ENCODE measurements at places on chromosomes 7 and 10.

DNA sequence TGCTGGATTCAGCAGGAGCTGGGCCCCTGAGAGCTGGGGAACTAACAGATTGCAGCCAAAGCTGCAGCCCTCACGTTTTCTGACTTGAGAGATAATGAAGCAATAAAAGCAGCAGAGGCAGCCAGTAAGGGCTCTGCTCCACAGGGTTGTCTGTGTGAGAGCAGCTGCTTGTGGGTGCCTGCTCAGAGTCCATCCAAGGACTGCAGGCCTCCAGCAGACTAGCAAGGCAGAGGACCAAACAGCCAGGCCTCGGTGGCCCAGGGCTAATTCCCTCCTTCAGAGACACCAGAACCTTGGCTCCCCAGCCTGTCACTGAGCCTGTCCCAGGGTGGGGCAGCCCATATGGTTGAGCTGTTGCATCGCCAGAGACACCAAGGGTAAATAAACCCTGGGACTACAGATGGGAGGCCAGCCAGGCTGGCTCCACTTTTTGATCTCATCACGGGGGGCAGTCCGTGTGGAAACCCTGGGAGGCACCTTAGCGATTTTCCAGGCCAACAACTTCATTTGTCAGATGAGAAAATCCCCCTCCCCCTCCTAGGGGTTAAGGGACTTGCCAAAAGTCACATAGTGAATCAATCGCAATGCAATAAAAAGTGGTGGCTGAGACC lies 229.2 kb downstream of the WDR11 start:
- DNase-seq, result no peak

DNA sequence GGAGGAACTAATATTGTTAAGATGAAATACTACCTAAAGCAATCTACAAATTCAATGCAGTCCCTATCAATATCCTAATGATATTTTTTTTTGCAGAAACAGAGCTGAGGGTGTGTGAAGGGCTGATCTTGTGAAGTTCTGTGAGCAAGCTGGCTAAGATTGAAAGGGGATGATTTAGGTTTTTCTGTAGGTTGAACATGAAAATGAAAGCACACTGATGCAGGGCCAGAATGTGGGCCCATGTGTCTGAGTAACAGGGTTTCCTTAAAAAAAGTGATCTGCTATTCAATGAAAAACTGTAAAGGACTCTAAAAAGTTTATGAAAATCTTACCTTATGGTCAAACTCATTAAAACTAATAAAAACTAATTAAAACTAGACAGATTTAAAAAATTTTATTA lies 47.4 kb downstream of the GRB10 start:
- no peak for DNase-seq

DNA sequence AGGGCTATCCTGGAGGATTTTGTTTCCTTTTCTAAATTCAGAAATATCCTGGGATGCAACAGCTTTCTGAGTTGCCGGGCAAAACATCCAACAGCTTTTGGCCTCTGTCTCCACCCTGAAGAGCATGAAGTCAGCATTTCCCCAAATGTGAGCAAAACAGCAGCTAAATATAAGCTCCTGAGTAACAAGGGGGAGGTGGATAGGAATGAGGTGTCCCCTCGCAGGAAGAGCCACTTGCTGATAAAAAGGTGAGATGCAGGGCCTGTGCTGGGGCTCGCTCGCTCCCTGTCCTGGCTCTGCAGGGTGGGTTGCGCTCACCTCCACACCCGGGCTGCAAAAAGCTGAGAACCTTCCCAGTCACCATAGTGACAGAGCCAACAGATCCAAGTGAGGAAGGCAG lies 264.3 kb downstream of the ZEB1 start:
- DNase-seq, result no peak

DNA sequence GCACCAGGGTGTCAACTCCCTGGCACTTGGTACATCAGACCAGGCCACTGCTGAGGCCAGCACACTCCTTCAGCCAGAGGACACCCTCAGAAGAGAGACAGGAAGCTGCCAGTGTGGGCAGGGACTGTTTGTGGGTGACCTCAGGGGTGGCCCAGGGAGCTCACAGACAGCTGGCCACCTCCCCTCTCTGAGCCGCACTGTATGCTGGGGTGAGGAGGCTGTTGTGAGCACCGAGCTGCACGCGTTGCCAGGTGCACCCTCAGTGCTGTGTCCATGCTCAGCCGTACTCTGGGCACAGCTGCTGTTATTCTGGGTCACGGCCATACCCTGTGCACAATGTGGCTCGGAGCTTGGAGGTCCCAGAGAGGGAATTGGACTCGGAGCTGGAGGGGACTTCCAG lies 61.5 kb upstream of the NANOS1 start:
- no peak for DNase-seq

GRCh38 chr10:70765794-70766594 lies 19.2 kb downstream of the TBATA start:
- DNase-seq, result no peak

GRCh38 chr10:91345716-91346115 lies 64.4 kb upstream of the HECTD2 start:
- DNase-seq, result no peak

DNA sequence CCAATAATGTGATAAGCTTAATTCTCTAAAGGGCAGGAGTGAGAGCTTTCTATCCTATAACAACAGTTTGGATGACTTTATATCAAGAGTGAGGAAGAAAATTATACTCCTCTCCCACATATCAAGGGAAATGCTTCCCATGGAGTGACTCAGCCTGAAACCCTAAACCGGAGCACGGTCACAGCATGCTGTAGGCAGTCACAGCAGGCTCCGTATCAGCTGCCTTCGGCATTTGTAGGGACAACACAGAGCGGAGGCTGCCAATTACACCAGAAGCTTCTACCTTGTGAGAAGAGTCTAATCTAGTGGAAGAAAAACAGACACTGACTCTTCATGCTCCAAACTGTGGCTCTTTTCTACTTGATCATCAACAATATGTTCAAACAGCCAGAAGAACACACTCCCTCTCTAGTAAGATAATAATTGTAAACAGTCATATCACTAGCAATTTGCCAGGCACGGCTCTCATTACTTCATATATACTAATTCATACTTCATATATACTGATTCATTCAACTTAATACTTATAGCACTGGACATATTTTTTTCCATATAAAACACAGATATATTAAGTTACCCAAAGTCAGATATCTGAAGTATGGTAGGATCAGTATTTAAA lies 65.9 kb downstream of the DGKB start:
- DNase-seq, result no peak

GRCh38 chr10:65518379-65518778 lies 1407.5 kb upstream of the LRRTM3 start:
- no peak for DNase-seq

GRCh38 chr10:109187677-109188076 lies 735.6 kb downstream of the XPNPEP1 start:
- no peak for DNase-seq

GRCh38 chr10:123496375-123496774 lies 169.8 kb upstream of the GPR26 start:
- DNase-seq, result no peak

DNA sequence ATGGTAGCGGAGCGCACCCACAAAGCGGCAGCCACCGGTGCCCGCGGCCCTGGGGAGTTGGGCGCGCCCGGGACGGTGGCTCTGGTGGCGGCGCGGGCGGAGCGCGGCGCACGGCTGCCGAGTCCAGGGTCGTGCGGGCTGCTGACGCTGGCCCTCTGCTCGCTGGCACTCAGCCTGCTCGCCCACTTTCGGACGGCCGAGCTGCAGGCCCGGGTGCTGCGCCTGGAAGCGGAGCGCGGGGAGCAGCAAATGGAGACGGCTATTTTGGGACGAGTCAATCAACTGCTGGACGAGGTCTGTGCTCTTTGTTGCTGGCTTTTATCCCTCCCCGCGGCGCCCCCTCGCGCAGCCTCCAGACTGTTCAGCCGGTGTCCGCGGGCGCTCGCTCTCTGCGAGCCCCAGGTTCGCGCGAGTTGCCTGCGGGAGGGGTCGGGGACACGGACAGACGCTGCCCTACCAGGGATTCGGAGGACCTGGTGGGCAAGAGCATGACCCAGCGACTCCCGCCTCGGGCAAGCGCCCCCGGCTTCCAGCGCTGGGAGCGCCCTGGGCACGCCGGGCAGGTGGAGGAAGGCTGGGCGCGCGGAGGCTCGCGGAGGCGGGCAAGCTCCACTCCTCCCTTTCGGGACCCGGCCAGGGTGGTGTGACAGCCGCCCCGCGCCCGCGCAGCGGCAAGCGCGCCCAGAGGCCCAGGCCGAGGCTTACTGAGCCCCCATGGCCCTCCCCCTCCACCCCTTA lies 887 bp downstream of the COL13A1 start:
- DNase-seq, result no peak

DNA sequence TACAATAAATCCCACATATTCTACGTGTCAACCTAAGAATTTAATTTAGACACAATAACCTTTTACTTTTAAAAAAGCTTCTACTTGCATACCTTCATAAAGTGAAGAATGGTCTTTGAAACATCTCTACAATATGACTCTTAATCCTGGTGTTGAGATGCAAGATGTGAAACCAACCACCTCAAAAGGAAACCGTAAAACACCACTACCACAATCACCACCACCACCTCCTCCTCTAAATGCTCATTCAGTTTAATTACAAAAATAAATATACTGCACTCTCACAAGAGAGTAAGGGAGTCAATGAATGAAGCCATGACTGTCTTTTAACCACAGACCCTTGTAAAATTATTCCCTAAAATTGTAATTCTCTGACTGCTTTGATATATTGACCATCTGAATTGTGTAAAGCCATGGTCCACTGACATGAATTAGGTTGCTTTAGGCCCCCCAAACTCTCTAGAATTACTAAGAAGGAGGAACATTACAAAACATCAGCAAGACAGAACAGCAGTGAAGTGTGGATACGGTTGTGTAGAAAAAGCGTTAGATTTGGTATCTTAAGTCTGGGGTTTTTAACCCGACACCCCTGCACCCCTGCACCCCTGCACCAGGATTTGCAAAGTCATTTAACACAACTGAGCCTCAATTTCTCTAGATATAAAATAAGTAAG lies 171.4 kb downstream of the SFMBT2 start:
- DNase-seq, result no peak

DNA sequence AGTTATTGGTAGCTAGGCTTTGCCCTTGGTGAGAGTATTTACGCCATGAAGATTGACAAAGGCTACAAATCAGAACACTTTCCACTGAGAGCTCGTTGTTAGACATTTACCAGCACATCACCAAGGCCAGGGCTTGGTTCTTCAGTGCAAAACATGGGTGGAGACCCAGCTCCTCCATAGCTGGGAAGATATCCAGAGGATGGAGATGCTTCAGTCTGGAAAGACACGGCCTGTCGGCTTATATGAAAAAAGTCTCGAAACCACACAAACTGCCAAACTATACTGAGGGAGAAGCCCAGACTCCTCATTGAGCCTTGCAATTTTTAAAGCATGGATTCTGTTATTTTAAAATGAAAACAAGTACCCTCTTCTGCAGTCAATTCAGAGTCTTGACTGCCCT lies 83.4 kb upstream of the ANLN start:
- no peak for DNase-seq

GRCh38 chr10:111137007-111137406 lies 60.2 kb downstream of the ADRA2A start:
- DNase-seq, result no peak

GRCh38 chr7:88072715-88073055 lies 138.6 kb downstream of the ADAM22 start:
- no peak for DNase-seq

DNA sequence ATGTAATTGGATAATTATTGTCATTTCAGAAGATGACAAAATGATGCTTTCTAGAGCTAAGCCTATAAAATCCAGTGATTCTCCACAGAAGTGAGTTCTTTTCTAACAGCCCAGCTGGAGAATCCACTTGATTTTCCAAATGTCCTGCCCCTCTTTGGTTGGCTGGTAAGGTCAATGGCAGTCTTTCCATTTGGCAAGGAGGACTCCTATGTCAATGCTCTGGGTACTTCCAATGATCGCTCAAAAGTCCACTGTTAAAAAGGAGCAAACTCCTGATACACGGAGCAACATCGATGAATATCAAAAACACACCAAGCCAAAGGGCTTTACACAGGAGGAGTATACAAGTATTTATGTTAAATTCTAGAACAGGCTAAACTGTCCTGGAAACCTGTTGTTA lies 57.8 kb downstream of the STK17A start:
- no peak for DNase-seq

DNA sequence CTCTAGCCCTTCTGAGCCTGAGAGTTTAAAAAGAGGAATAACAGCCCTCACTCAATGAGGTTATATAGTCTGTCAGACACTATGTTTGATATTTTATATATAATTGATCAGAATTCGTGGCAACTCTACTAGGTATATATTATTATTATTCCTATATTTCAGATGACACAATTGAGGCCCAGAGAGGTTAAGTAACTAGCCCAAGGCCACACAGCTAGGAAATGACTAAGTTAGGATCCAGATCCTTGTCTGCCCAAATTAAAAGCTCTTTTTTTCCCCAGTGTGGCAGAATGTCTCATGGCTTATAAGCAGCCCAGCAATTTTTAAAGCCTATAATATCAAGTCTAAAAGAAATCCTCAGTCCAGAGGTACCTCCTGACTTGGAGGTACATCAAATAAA lies 1119.9 kb upstream of the AUTS2 start:
- no peak for DNase-seq

DNA sequence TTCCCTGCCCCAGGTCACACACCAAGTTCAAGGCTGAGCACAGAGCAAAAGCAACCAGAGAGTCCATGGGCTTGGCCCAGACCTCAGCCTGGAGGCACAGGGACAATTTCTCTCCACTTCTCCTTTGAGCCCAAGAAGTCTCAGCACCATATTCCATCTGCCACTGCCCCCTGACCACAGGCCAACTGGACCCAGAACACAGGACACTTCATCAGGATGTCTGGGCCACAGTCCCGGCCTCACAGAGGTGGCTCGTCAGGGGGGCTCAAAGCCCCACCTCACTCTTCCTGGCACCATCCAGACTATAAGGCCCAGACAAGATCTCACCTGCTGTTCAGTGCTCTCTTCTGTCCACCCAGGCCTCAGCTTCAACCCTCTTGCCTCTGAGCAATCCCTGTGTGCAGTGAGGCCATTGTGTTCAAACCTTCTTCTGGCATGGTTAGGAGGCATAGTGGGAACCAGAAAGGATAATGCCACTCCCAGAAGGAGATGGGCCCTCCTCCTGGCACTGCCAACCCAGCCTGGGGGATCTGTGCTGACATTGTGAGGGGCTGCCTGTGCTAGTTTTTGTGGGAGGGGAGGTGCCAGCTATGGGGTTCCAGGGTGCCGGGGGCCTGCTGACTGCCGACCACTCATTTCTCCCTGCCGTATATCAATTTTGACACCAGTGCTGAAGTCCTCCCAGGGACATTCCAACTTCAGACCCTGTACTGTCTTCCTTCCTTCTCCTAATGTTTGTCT lies 49.7 kb upstream of the ANTXRL start:
- no peak for DNase-seq

Data from activated B cell treated with CpG ODN at 0.5 μM for 24 hours (primary cell).